ENCODE measurements at places on chromosomes 7 and 10. TPM values are rescaled to one million over a fixed set of nuclear protein-coding genes. Genes with fewer than 3 reads are reported as not detected.

The GFRA1 gene
- 0.15 TPM for total RNA-seq

The NODAL gene
- not detected for total RNA-seq

The TAS2R3 gene
- 1.8 TPM for total RNA-seq

The HYAL4 gene
- 0.17 TPM for total RNA-seq

The CCT6A gene
- 186 TPM for total RNA-seq

The CLRN3 gene
- total RNA-seq: not detected

The FAM237B gene
- total RNA-seq: not detected

The HTR7 gene
- 0.83 TPM for total RNA-seq

The SPDYE2B gene
- total RNA-seq: not detected

The IKZF1 gene
- total RNA-seq: not detected

The STOX1 gene
- not detected for total RNA-seq

The ING3 gene
- 17.0 TPM for total RNA-seq

The PLPP4 gene
- 1.2 TPM for total RNA-seq

The TMEM184A gene
- total RNA-seq: not detected

The IL6 gene
- 2.2 TPM for total RNA-seq

The SPDYE16 gene
- total RNA-seq: 0.33 TPM

The UCN3 gene
- total RNA-seq: not detected

The OTUD1 gene
- total RNA-seq: 5.3 TPM

The SP8 gene
- total RNA-seq: not detected

The MAGI2 gene
- 33.2 TPM for total RNA-seq

The CASP7 gene
- 35.6 TPM for total RNA-seq

The GPR26 gene
- total RNA-seq: not detected

The PDE1C gene
- 0.50 TPM for total RNA-seq

The FEZF1 gene
- not detected for total RNA-seq

The XRCC2 gene
- 2.6 TPM for total RNA-seq

The AZGP1 gene
- total RNA-seq: not detected

The COL28A1 gene
- not detected for total RNA-seq

The SAMD9L gene
- total RNA-seq: 21.0 TPM

The BAMBI gene
- 0.15 TPM for total RNA-seq

The ATP5MK gene
- 91.6 TPM for total RNA-seq

The SLC16A9 gene
- 0.33 TPM for total RNA-seq

The MUC12 gene
- 0.87 TPM for total RNA-seq

The PRRT4 gene
- not detected for total RNA-seq

The PKD2L1 gene
- not detected for total RNA-seq
